ENCODE measurements at places on chromosomes 7 and 10.

- DNase-seq: no peak
Observed at GRCh38 chr10:108014902-108015177, 850.3 kb upstream of the SORCS1 start.

- no peak for DNase-seq
Observed at GRCh38 chr10:60293581-60294175, 96.0 kb downstream of the ANK3 start.

DNA sequence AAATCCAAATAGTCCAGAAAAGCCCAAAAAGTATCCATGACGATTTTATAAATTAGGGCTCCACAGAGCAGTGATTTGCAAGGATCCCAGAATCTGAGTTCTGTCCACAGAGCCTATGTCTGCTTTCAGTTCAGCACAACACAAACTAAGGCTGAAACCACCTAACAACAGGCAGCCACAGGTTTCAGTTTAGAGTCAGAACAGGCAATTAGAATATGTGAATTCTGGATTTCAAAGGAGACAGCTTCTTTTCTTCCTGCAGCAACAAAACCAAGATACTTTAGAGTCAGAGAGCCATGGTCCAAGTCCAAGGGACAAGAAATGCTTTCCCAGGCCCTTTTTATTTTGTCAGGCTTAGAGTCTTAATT lies 23.6 kb downstream of the IFIT3 start:
- DNase-seq: no peak

GRCh38 chr10:97838091-97838490 lies 11.6 kb upstream of the GOLGA7B start:
- DNase-seq: no peak

GRCh38 chr7:139989366-139990141 lies 73.2 kb downstream of the PARP12 start:
- DNase-seq: no peak

DNA sequence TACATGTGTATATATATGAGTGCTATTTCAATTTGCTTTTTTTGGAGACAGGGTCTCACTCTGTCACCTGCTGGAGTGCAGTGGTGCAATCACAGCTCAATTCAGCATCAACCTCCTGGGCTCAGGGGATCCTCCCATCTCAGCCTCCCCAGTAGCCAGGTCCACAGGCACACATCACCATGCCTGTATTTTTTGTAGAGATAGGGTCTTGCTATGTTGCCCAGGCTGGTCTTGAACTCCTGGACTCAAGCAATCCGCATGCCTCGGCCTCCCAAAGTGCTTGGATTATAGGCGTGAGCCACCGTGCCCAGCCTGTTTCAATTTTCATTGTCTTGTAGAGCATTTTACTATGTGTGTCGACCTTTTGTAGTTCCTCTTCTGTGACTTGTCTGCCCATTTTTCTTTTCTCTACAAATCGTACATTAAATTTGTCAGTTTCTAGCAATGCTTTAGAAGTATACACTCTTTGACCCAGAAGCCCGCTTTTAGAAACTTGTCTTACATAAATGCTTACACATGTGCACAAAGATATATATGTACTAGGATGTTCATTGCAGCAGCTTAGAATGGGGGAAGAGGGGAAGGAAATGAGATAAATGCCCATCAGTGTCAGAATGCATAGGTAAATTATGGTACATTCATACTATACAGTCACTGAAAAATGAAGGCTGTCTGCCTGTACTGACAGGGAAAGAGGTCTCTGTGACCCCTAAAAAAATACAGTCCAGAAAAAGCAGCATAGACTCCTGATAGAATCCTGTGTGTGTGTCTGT lies 12.2 kb upstream of the RFC2 start:
- no peak for DNase-seq

- DNase-seq: no peak
Observed at GRCh38 chr7:106017657-106018056, 54.6 kb downstream of the CDHR3 start.

GRCh38 chr7:79785556-79785955 lies 332.1 kb upstream of the MAGI2 start:
- DNase-seq: no peak

DNA sequence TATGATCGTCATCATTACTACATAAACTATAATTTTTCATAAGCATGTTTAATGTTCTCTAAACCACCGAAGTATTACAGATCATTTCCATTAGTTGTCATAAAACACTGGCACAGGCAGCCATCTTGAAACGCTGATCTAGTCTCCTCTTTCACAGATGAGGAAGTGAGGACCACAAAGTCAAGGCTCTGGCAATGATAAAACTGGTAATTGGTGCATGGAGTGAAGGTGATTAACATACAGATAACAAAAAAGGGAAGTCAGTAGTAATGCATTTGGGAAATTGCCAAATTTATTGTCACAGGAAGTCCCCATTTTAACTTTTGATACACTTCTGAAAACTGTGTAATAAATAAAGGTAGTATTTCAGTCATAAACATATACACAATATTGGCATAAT lies 49.3 kb downstream of the FBXL13 start:
- DNase-seq: peak; percentile 8

DNA sequence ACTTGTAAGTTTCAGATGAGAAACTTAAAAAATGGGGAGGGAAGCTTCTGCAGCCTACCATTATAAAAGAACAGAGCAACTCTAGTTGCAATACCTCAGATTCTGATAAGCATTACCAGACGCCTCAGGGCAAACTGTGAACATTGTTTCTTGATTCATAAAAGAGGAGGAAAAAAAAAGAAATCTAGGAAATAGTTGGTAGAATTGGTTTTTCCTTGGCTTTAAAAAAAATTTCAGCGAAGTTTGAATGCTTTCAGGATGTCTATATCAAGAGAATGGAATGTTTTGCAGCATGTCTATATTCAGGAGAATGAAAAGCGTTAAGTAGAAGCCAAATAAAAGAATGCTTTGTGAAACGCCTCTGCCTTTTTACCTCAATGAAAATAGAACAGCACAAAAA lies 17.5 kb upstream of the ANLN start:
- no peak for DNase-seq
